ENCODE measurements at places on chromosomes 4 and X.

- DNase-seq = no peak
Measured at GRCh38 chr4:102535398-102536082, 34.4 kb downstream of the NFKB1 start.

- DNase-seq = no peak
Measured at GRCh38 chr4:16992566-16993225, 94.3 kb upstream of the LDB2 start.

DNA sequence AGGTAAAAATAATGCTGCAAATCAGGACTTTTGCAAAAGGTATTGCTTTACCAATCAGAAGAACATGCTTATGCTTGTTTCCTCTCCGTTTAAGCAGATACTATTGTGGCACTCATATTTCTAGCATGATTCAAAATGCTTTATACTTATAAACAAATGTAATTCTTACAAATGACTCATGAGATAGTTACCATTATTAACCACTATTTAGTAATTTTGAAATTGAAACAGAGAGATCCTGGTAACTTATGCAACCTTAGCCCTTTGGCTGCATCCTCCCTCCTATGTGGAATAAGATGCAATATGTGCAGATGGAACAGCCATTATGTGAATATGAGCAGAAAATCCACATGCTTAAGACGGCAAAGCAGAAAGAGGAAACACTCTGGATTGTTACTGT, 164.7 kb downstream of the PCDH18 start:
- no peak for DNase-seq

DNA sequence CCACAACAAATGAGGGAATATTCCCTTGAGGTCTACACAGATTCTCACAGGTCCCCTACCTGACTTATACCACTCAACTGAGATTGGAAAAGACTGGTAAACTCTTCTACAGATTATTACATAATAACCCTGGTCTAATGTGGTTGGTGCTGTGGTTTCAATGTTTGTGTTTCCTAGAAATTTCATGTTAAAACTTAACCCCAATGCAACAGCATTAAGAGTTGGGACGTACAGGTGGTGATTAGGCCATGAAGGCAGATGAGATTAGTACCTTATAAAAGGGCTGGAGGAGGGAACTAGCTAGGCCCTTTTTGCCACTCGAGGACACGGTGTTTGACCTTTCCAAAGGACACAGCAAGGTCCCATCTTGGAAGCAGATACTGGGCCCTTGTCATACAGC, 84.3 kb upstream of the TAPT1 start:
- DNase-seq = no peak

GRCh38 chr4:10344824-10345223, 112.4 kb downstream of the ZNF518B start:
- DNase-seq = no peak

DNA sequence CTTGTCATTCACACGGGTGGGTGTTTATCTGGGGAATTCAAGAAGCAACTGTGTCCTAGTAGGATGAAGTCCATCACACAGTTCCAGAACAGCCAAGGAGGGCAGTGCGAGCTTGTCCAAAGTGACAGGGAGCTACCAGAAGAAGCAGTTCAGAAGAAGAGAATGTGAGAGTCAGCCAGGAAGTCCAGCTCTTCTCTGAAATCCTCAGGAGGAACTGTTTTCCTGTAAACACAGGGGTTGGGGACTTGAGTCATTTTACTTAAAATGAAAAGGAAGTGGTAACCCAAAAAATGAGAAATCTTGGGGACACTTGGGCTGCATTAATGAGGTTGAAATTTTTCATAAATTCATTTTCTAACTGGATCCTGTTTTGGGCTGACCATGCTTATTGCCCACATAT, 8.2 kb upstream of the TLR10 start:
- no peak for DNase-seq

DNA sequence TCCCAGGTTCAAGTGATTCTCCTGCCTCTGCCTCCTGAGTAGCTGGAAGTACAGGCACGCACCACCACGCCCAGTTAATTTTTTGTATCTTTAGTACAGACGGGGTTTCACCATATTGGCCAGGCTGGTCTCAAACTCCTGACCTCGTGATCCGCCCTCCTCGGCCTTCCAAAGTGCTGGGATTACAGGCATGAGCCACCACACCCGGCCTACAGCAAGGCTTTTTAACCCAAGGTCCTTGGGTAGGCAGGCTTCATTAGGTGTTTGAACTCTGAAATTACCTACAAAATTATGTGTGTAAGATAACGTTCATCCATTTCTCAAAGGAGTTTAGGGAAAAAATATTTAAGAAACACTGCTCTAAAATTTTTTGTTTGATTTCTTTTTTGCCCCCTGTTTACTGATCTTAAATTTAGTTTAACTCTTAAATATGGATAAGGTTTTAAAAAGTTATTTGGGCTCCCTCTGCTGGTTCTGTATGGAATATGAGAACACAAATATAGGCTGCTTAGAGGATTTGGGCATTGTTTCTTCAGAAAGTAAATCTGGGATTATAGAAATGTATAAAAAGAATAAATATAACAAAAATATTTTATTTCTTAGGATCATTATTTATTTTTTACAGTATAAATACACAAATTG, 92.8 kb downstream of the CBR4 start:
- peak; percentile 24 for DNase-seq

GRCh38 chrX:24294619-24295018, 19.2 kb downstream of the SUPT20HL2 start:
- DNase-seq = no peak

DNA sequence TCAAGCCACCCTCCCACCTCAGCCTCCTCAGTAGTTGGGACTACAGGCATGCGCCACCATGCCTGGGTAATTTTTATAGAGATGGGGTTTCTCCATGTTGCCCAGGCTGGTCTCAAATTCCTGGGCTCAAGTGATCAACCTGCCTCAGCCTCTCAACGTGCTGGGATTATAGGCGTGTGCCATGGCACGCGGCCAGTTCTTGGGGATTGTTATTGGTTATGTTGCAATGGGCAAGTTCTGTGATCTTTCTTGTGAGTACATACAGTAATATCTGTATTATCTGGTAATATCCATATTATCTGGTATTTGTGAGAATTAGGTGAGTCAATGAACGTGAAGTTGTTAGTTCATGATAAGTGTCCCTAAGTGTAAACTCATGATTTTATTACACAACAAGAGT, 90.3 kb upstream of the TBL1X start:
- DNase-seq = no peak

- peak; percentile 46 for DNase-seq
Measured at GRCh38 chrX:68462653-68463052, 29.4 kb upstream of the OPHN1 start.

Data from CD4-positive, alpha-beta T cell treated with Interferon alpha-2 for 1 hour (primary cell).